ENCODE measurements at places on chromosomes 16 and 17.

GRCh38 chr17:50469671-50470305, 1.1 kb upstream of the CHAD start:
- DNase-seq = no peak

DNA sequence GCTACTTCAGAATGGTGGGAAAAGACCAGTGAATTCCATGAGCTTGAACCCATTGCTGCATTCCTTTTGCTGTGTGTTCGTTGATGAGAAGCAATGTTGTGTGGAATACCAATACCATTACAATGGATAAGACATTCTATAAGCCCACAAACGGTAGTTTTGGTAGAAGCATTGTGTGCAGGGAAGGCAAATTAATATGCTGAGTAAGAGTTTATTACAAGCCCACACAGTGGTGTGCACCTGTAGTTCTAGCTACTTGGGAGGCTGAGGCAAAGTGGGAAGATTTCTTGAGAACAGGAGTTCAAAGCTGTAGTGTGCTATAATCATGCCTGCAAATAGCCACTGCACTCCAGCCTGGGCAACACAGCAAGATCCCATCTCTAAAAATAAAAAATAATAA, 19.9 kb upstream of the TENT4B start:
- DNase-seq = no peak

GRCh38 chr17:21302711-21303425, 18.4 kb downstream of the MAP2K3 start:
- peak; percentile 26 for DNase-seq

GRCh38 chr17:1412185-1413110, 12.4 kb upstream of the YWHAE start:
- DNase-seq = no peak

DNA sequence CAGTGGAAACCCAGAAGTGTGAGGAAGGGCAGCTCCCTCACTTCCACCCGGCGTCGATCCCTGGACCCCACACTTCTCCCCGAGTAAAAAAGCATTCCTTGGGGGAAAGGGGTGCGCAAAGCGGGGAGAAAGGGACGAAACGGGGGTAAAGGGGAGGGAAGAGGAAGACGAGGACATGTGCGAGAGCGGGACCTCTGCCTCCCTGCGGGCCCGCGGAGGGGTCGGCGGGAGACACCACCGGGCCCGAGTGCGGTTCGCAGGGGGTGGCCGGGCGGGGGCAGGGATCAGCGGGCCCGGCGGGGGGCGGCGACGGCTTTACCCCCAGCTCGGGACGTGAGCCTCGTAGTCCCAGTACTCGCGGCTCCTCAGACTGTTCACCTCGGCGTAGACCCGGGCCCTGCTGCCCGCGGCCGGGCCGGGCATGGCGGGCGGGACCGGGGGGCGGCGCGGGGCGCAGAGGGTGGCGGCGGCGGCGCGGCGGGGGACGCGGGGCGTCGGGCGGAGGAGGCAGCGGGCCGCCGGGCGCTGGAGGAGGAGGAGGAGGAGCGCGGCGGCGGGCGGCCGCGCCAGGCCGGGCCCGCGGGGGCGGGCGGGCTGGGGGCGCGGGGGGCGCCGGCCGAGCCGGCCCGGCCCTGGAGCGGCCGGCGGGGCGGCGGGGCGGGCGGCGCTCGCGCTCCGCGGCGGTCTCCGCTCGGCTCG, 443 bp downstream of the CSNK2A2 start:
- DNase-seq = peak; percentile 28

GRCh38 chr17:60573236-60574051, 26.5 kb upstream of the PPM1D start:
- DNase-seq = no peak

GRCh38 chr16:77961814-77962213, 60.5 kb upstream of the CLEC3A start:
- no peak for DNase-seq

DNA sequence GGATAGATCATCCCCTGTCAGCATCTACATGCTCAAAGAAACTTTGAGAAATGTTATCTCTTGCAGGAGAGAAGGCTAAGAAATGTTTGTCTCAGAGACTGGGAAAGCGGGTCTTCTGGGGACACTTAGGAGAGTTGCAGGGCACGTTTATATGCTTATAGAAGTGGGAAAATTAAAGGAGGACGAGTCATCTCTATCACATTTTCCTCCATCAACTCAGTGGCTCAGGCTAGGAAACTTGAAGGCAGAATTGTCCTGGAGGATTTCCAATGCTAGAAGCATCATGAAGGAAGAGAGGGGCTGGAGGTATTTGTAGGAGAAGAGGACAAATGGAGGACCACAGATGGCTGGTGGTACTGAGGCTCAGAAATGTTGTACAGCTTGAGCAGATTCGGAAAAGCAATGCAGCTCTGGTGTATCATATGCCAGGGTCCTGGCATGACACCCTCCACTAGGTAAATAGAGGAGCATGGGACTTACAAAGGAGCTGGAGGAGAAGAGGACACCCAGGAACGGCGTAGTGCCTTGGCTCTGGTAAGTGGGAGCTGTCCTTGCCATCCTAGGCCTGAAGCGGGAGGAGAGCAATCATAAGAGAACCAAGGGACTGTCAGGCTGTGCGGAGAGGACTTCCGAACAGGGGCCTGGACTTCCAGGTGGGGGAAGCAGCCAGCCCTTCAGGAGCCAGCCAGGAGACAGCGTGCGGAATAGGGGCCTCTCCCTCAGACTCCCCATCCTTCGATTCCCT, 4.5 kb upstream of the HS3ST3B1 start:
- no peak for DNase-seq

DNA sequence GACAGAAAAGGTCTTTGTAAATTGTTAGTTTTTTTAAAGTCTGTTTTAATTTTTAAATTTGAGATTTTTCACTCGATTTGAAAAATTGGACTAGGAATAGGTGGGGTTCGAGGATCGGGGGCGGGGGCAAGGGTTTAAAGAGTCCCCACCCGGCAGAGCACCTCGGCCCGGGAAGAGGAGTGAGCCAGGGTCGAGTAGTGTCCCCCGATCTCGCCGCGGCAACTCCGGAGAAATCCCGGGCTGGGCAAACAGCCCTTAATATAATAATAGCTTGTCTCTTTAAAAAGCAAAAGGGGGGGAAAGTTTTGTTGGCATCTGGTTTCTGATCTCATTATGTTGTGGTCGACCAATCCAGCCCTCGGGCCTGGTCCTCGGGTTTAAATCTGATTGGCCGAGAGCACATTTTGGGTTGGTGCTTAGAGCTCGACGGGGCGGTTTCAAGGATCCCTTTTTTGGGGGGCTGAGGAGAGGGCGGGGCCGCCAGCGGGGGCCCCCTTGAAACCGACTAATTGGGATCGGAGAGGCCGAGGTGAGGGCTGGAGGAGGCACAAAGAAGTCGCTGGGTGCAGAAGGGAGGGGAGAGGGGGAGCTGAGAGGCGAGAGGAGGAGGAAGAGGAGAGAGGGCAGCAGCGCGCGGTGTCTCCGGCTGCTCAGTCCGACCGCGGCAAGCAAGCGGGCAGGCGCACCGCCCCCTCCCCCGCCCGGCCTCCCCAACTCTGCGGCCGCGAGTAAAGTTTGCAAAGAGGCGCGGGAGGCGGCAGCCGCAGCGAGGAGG, at the start of gene FZD2:
Gene FZD2 (plus strand): TSS at position 653 of the 775 bp plus-strand sequence. CDS start 205 bp downstream, outside the sequence.
- peak; percentile 90 for DNase-seq

DNA sequence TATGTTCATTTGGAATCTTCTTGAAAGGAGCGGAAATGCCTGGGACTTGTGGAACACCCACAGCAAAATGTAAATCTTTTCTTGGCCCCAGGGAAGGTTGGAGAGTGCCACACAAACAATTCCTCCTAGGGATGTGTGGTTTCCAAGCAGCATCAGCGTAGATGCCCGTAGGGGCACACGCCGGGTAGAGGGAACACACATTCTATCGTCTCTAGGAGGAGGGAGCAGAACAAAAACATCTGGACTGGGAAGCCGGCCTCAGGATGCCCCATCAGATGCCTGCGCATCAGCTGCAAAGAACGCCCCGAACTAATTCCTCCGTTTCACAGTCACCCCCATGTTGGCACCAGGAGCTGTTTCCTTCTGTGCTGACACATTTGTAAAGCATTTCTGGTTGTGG, 357.9 kb upstream of the ZFHX3 start:
- no peak for DNase-seq

Data from GM10248 (cell line).